ENCODE measurements at places on chromosomes 16 and 17.
A peak's percentile ranks its signal among the peaks of the same experiment; 100 is the strongest.

DNA sequence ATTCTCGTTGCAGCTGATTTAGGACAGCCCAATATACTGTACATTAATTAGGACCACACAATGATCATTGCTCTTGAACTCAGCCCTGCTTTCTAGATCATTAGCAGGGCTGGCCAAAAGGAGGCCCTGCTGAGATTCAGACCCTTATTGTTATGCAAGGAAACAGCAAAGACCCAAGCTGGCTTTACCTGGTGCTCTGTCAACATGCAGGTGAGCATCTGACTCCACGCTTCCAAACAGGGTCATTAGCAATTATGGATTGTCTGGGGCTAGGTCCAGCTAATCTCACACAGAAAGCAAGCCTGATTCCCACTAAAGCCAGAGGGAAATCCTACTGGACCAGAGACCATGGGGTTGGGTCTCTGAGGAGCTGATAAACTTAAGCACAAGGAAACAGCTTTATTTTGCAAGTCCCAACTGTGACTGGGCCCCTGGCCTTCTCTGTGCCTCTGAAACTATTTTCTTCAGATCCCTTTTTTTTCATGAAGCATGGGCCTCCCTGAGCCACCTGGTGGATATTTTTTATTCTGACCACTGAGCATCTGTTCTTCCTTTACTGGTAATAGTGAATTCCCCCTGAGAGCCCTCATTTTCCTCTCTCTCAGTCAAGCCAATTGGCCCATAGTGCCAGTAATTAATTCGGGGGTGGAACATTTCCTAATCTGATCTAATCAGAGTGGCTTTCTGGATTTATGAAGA is 236.1 kb downstream of the GRIN2A start:
- no peak for DNase-seq

- DNase-seq, result no peak
Observed at GRCh38 chr16:720447-720989, 428 bp upstream of the ANTKMT start.

GRCh38 chr17:48579471-48579759 is 1.3 kb upstream of the HOXB4 start:
- no peak for DNase-seq

GRCh38 chr17:42047343-42047742 is 3.1 kb downstream of the C17orf113 start:
- DNase-seq, result no peak

GRCh38 chr16:74320707-74321106 is 24.1 kb downstream of the PSMD7 start:
- DNase-seq, result no peak

DNA sequence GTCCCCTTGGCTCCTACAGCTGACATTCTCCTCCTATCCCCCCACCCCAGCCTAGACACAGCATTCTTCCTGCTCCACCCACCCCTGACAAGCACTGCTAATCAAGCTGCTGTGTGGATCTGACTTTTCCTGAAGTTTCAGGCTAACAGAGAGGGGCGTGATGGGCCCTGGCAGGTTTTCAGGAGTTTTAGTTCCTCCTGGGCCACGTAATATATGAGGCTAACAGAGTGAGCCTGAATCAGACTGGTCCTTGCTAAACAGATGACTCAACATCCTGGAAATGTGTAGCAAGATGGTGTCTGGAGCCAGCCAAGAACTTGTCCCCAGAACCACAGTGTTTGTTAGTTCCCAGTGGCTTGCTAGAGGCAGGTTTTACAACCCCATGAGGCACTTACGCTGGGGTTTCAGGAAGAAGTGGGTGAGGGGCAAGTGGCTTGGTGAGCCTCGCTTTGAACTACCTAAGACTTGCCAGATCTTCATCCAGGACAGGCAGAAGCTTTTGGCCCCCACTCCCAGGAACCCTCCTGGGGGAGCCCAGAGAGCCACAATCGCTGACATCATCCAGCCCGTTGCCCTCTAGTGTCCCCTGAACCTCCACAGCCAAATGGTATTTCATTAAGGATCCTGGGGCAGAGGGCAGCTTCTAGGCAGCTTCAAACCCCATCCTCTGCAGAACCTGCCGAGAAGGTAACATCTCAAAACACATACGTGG is 15.9 kb downstream of the TMEM92 start:
- no peak for DNase-seq

DNA sequence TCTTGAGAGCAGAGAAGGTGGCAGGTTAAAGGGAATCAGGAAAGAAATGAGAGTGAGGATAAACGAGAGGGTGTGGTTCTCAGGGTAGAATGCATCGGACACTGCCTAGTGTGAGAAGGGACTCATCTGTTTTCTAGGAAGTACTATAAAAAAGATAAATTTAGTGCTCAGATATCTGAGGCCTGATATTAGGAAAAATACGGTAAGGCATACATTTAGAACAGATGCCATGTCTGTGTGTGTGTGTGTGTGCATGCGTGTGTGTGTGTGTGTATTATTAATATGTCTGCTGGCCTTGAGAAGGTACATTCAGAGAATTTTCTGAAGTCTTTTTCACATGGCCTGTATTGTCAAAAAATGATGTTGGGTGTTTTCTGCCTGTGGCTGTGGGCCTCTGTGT is 414.8 kb downstream of the MAF start:
- DNase-seq, result no peak

- no peak for DNase-seq
Observed at GRCh38 chr16:85552980-85553435, 60.1 kb upstream of the GSE1 start.

GRCh38 chr16:5649762-5650743 is 552.5 kb upstream of the EEF2KMT start:
- DNase-seq, result no peak

- DNase-seq, result no peak
Observed at GRCh38 chr17:45087504-45087975, 26.4 kb downstream of the NMT1 start.

GRCh38 chr16:29317269-29317668 is 89.2 kb downstream of the NPIPB11 start:
- no peak for DNase-seq

GRCh38 chr17:40479754-40480480 is 21.5 kb downstream of the TNS4 start:
- no peak for DNase-seq

- DNase-seq, result no peak
Observed at GRCh38 chr17:37506678-37507077, 17.0 kb downstream of the DUSP14 start.

- no peak for DNase-seq
Observed at GRCh38 chr17:80947200-80947940, 44.3 kb upstream of the CHMP6 start.

- peak; percentile 31 for DNase-seq
Observed at GRCh38 chr17:4949321-4950074, 1.2 kb upstream of the PFN1 start.

GRCh38 chr16:67967958-67968399 is 458 bp downstream of the SLC12A4 start:
- DNase-seq, result no peak

DNA sequence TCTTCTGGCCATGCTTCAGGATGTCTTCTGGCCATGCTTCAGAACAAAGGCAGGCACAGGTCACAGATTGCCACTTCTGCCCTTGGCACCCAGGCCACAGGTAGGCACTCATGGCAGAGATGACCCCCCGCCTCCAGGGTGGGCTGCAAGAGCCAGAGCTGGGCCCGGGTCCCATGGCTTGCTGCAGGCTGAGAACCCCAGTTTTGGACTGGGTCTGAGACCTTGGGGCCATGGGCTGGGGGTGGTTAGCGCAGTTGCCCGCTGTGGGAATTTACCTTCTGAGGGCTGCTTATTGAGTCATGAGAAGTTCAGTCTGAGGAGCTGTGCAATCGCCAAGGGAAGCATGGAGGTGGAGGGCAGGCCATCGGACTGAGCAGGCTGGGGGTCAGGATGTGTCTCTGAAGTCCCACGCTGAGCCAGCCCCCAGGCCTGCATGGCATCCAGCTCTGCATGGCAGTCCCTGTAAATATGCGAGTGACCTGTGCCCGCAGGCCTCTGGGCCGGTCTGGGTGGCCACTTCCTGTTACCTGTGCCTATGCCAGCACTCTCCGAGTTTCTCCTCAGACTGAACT is 1.7 kb downstream of the ANKRD13B start:
- no peak for DNase-seq

DNA sequence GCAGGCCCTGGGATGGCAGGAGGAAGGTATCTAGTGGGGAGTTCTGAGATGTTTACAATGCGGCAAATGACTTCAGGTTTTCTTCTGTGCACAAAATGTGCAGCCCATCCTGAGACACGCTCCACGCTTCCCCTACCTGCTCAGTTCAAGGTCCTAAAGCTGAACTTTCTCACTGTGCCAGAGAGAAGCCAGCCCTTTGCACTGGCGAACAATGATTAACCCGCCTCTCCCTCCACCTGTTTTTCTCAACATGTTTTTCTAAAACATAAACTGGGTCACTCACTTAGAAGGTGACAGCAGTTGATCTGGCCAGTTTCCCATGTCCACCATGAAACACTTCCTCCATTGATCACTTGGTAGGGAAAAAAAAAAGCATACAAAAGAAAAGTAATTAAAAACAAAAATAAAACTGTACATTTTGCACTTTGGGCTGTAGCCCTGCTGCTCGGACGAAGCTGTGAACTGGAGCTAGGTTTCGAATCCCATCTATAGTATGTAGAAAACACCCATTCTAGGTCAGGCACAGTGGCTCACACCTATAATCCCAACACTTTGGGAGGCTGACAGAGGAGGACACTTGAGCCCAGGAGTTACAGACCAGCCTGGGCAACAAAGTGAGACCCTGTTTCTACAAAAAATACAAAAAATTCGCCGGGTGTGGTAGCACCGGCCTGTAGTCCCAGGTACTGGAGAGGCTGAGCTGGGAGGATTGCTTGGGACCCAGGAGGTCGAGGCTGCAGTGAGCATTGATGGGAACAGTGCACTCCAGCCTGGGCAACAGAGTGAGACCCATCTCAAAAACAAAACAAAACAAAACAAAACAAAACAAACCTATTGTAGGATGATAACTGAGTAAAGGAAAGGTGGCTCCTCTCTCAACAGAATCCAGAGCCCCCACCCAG is 6.1 kb upstream of the G6PC1 start:
- DNase-seq, result no peak

GRCh38 chr16:23254338-23254737 is 47.8 kb upstream of the SCNN1B start:
- no peak for DNase-seq

GRCh38 chr16:59864981-59865666 is 1131.0 kb upstream of the GOT2 start:
- DNase-seq, result no peak

GRCh38 chr16:84807776-84808175 is 12.0 kb upstream of the CRISPLD2 start:
- DNase-seq, result no peak

- no peak for DNase-seq
Observed at GRCh38 chr17:61395409-61395982, 4.1 kb upstream of the TBX2 start.

GRCh38 chr17:77369544-77369971 is 228.8 kb downstream of the SEC14L1 start:
- no peak for DNase-seq

GRCh38 chr17:79952265-79952877 is 83.3 kb downstream of the TBC1D16 start:
- DNase-seq, result no peak

GRCh38 chr17:70144260-70144846 is 25.0 kb upstream of the KCNJ2 start:
- no peak for DNase-seq

DNA sequence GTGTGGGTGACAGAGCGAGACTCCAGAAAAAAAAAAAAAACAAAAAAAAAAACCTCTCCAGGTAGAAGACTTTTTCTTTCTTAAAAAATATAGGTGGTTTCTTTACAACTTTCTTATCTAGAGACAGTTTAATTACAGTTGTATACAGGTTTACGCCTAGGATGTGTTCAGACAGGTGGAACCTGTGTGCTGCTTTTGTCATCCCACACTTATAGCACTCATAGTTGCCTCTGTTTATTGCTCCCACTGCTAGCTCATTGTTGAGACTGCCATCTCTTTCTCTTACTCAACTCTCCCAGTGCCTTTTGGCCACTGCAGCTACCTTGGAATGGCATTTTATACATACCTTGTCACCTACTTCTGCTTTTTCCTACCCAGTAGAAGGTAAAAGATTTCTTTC is 19.1 kb upstream of the MED9 start:
- DNase-seq, result no peak

DNA sequence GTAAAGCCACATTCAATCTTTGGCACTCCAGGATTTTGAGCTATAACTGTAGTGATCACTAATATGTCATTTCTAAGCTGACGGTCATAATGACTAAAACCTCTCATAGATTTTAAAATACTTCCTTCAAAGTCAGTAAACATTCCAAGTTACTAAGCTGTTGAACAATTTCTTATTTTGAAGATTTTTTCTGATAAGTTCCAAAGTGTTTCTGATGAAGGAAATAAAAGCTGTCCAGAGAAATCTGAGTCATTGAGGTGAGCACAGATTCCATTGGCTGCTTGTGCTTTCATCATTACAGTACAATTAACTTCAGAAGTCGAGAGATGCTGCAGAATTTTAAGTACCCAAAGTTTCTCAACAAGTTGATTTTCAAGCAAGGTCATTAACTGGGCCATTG is 23.9 kb downstream of the NLRC5 start:
- no peak for DNase-seq

DNA sequence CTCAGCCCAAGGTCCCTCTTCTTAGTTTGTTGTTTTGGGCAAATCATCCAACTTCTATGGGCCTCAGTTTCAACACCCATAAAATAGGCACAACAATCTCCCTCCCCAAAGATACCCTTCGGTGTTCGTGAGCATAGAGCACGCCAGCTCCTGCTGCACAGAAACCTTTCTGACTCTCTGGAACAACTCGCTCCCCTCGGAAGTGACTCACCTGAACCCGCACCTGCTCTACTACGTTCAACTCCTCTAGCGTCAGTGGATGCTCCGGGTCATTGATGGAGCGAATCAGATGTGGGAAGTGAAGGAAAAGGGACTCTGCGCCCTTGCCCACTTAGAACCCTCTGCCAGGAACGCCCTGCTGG is 445 bp downstream of the CIAO2B start:
- DNase-seq, result no peak

- DNase-seq, result no peak
Observed at GRCh38 chr16:8867216-8867931, 1.4 kb downstream of the CARHSP1 start.

- DNase-seq, result no peak
Observed at GRCh38 chr17:77828749-77829539, 129.6 kb upstream of the TNRC6C start.

DNA sequence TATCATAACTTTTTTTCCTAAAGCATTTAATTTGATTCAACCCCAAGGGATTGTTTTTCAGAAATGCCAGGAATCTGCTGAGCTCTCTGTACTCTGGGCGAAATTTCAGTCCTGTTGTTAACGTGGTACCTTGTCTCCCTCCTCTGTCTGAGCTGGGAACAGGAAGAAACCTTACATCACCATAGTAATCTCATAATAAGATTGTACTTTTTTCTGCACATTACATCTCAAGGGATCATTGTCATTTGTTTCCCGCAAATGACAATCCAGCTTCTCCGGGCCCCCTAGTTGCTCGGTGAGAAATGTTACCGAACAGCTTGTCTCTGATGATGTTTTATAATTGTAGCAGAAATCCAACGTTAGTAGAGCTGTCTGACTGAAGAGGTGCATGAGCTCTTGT is 152.7 kb upstream of the ERCC4 start:
- no peak for DNase-seq

DNA sequence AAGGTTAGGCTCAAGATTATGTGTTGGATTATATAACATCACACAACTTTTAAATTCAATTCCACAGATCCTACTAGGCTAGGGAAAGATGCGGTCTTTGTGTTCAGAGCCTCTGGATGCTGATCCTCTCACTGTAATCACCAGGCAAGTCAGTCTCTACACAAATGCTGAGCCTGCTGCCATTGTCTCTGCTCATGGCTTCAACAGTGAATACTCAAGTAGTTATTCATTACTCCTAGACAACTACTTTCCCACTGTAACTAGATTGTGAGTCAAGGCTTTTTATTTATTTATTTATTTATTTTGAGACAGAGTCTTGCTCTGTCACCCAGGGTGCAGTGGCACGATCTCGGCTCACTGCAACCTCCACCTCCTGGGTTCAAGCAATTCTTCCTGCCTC is 15.8 kb upstream of the NDUFAB1 start:
- no peak for DNase-seq

All from activated T-helper 1 cell treated with anti-CD3 and anti-CD28 coated beads, Interleukin-2, amount 50 U/mL, for 16 hours (primary cell).